Heart left ventricle (tissue), 16 donors: ENCODE measurements at places on chromosomes 12 and 14. TPM values are rescaled to one million over a fixed set of nuclear protein-coding genes. Genes with fewer than 3 reads are reported as not detected.

SPIC gene
- polyA plus RNA-seq, result not detected

PARP2 gene
- 21.1 TPM for polyA plus RNA-seq

IFI27L2 gene
- 68.9 TPM for polyA plus RNA-seq

CPNE6 gene
- not detected for polyA plus RNA-seq

FIGNL2 gene
- polyA plus RNA-seq, result 0.23 TPM

KIF26A gene
- 8.0 TPM for polyA plus RNA-seq

TEP1 gene
- 9.0 TPM for polyA plus RNA-seq

GRCh38 chr12:129790331-129790730 is 113.5 kb downstream of the TMEM132D start:
- no peak for DNase-seq

GRCh38 chr12:89529738-89530137 is 3.9 kb upstream of the POC1B start:
- no peak for DNase-seq

- DNase-seq, result peak; percentile 49
Observed at GRCh38 chr12:102484428-102484958, 4.1 kb upstream of the IGF1 start.

DNA sequence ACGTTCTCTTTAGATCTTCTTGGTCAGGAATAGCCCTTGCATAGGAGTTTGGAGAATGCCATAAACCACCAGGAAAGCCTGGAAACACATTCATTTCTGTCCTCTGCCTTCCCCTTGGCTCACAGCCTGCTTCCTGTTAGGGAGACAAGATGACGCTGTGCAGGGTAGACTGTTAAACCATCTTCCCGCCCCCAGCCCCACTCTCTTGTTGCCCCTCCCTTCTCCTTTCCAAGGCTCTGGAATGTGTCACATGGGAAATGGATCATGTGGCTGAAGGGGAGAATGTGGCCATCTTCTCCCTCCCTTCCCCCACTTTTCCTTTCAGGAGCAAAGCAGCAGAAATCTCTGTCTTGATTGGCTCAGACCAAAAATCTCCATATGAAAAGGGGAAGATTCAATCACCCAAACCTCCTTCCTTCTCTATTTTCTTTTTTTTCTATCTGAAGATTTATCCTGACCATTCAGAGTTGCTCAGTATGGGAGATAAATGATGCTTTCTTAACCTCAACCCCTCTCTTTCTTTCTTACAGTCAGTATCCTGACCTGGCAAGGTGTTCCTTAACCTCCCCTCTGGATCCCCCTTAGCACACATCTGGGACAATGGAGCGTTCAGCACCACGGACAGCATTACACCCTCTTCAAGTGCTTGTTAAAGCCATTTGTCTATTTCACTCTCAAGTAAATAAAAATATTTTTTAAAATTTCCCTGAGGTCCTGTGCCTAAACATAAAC is 11.4 kb downstream of the GPR19 start:
- peak; percentile 32 for DNase-seq

GRCh38 chr12:12127304-12127703 is 56.6 kb downstream of the BCL2L14 start:
- no peak for DNase-seq

DNA sequence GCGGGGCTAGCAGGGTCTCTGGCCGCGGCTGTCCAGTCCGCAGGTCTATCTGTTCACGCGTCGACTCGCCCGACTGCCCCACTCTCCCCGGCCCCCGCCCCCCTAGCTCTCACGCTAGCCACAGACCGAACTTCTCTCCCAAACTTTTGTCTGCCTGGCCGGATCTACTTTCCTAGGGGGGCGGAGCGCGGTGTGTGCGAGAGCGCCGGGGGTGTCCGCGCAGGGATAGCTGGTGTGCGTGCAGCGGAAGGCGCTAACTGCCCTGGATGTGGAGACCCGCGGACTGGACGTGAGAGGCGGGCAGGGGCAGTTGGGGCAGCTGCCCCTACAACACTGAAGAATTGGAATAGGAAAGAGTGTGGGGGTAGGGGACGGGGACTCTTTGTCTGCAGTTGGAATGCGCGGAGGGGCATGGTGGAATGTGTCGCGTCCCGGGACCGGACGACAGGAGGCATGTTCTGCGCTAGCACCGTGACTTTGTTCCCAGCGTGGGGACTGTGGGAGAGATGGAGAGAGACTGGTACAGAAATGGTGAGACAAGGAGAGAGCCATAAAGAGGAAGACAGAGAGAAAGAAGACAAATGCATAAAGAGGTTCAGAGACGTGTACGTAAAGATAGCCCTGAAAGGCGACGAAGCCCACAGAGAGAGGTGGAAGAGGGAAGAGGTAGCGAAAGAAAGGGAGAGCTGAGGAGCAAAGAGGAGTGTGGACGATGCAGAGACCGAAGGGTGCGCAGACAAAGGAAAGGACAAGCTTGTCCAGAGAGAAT is at the start of gene AJUBA:
Gene AJUBA (minus strand): TSS at position 75 of the 769 bp plus-strand sequence. CDS start 285 bp downstream, outside the sequence.
- peak; percentile 93 for DNase-seq

DNA sequence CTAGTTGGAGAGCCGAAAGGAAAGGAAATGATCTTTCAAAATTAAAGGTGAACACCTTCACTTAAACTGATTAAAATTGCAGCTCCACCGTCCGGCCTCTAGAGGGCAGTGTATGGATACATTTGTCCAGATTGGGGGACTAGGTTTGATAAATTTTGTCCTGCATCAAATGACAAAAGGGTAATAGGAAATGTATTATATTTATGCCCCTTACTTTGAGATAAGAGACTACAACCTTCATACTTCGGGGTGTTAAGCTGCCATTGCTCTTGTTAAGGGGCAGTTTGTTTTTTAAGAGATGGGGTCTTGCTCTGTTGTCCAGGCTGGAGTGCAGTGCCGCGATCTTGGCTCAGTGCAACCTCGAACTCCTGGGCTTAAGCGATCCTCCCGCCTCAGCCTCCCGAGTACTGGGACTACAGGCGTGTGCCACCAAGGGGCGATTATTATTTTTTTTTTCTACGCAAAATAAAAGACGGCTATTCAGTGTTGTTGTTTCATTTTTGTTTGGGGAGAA is 818 bp upstream of the SUOX start:
- peak; percentile 47 for DNase-seq

GRCh38 chr12:29710104-29710503 is 73.6 kb downstream of the TMTC1 start:
- DNase-seq, result no peak

DNA sequence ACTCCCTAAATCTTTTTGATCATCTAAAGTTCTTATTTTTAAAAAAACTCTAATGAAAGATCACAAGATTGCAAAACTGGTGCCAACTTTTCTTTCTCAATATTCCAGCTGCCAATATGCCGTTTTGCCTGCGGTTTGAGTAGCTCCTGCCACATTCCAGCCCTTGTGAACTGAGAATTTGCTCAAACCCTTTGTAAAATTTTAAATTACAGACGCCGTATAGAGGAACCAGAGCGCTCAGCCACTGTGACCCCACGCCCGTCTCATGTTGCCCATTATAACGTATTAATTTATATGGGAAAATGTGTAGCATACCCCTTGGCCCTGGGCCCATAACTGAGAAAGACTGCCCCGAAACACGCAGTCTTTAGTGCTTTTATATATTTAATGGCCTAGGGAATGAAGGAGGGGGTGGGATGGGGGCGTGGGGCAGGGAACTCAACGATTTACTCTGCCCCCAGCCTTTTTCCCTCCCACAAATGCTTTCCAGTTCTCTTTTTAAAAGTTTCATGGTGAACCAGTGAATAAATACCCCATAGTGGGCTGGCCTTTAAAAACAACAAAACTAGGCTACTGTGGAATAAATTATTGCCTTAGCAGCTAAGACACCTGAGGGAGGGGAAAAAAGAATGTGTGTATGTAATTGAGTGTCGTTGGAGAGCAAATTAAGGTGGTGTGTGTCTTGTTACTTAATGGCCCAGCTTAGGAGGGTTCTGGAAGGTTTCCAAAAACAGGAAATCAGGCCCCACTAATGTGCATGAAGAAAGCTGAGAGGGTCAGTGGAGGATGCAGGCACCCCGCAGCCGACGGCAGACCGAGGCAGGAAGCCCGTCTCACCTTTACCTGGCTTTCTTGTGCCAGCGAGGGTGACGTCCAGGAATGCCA is 45.7 kb upstream of the RFLNA start:
- no peak for DNase-seq
